Kasumi-1 (cell line): ENCODE measurements at places on chromosomes 6 and 20.

DNA sequence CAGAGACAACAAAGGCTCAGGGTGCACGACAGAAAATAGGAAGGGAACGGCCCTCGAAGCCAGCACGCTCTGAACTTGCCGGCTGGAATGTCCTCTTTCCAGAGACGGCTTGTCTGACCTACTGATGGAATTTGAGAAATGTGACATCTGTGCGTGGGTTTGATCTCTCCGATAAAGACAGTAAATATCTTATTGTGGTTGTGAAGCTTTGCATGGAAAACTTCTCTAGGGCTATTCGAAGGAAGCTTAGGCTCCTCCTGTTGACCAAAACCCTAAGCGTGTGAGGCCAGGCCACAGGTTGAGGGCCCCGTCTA lies 247.3 kb downstream of the ZNF217 start:
- no peak for DNase-seq

DNA sequence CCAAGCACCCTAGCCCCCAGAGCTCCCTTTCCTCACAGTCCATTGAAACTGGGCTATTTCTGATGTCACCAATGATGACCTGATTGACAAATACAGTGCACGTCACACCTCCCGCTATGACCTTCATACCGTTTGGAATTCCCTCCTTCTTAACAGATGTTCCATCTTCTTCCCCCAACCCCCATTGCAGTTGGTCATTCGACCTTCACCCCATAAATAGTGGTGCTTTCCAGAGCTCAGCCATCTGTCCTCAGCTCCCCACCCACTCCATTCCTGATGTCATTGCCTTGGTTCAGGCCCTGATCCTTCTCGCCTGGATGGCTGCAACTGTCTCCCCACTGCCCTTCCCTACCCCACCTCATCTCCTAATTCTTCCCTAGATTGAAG lies 198.5 kb downstream of the SOD2 start:
- no peak for DNase-seq

GRCh38 chr6:108116546-108117426 lies 42.2 kb upstream of the OSTM1 start:
- DNase-seq: no peak

DNA sequence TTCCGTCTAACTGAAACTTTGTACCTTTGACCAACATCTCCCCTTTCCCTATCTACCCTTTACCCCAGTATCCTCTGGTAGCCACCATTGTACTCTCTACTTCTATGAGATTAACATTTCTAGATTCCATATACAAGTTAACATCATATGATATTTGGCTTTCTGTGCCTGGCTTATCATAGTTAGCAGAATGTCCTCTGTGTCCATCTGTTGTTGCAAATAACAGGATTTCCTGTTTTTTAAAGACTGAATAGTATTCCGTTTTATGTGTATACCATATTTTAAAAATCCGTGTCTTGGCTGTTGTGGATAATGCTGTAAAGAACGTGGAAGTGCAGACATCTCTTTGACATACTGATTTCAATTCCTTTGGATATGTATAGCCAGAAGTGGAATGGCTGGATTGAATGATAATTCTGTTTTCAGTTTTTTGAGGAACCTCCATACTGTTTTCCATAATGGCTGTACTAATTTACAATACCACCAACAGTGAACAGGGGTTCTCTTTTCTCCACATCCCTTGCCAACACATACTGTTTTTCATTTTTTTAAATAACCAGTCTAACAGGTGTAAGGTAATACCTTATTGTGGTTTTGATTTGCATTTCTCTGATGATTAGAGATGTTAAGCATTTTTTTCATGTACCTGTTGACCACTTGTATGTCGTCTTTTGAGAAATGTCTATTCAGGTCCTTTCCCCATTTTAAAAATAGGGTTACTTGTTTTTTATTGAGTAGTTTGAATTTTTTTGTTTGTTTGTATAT lies 53.8 kb downstream of the CDC5L start:
- DNase-seq: no peak

- peak; percentile 68 for DNase-seq
Measured at GRCh38 chr6:108958900-108959770, 110.9 kb downstream of the ARMC2 start.

DNA sequence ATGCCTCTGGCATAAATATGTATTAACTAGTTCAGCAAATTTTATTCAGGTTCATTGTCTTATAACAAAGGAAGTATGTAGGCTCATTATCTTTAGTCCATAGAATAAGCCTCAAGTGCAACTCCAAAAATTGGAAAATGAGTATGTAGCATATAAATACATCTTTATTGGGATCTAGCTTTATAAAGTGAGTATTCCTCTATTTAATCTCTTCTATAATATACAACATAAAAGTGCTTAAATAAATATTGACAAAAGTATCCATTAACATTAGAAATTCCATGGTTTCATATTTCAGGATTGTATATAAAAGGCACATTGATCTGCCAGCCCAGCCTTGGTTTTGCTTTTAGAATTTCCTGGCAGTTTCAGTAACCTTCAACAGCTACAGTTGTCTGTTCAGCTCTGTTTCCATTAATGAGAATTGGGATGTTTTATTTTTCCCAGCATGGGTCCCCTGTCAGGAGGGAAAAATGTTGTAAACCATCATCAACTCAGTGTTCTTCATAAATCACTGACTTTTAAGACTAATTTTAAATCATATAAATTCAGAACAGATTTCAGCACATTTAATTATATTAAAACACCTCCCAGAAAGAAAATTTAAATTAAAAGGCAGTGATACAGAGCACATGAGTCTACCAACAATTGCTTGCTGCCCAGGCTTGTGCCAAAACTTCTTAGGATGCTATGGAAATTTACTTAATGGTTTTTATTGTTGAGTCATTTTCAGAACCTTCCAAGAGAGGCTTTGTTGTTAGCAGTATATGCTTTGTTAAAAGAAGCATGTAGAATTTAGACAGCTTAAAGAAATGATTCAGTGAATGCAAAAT lies 119.7 kb downstream of the ADGRG6 start:
- no peak for DNase-seq

DNA sequence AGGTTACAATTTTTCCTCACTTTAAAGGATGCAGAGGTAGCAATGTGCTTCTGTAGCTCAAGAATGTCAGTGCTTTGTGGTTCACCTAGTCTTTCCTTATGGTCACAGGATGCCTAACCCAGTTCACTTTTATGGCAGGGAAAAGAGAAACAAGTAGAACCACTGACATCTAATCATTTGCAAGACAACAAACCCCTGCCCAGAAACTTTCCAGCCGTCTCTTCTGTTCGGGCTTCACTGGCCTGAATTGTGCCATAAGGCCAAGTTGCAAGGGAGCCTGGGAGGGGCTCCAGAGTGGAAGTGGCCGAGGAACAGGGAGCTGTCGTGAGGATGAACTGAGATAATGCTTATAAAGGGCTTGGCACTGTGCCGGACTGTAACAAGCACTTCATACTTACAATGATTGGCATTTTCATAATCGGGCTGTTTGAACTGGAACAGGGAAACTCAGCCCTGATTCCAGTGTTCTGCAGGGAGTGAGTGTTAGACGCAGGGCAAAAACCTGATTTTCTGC lies 212.6 kb downstream of the BCAS1 start:
- DNase-seq: no peak

DNA sequence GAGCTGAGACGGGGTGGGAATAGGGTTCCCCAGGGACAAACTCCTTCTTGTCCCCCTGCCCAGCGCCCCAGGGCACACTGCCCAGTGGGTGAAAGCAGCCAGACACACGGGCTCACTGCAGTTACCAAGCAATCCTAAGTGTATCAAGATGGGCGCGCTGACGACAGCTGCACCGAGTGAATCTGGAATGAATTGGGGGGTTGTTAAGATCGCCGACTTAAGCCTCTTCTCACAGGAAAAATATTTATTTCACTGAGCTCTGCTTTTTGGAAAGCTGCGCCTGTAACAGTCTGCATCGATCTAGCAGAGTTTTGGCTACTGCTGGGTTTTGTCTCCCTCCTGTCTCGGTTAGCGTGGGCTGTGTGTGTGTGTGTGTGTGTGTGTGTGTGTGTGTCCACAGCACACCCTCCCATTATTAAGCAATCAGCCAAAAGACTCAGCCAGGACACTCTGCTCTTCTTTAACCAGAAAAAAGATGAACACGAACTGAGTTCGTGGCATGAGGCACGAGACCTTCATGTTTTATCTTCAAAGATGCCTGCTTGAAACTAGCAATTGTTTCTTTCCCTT lies 35.9 kb downstream of the RIPOR3 start:
- no peak for DNase-seq

GRCh38 chr6:44512868-44513741 lies 125.6 kb downstream of the CDC5L start:
- no peak for DNase-seq

- no peak for DNase-seq
Measured at GRCh38 chr6:98920904-98921431, 26.8 kb downstream of the FBXL4 start.

- peak; percentile 50 for DNase-seq
Measured at GRCh38 chr20:768426-768978, at the start of gene SLC52A3. Gene SLC52A3 (minus strand): TSS chr20:768500. CDS start chr20:765774, 2,726 bp downstream.

DNA sequence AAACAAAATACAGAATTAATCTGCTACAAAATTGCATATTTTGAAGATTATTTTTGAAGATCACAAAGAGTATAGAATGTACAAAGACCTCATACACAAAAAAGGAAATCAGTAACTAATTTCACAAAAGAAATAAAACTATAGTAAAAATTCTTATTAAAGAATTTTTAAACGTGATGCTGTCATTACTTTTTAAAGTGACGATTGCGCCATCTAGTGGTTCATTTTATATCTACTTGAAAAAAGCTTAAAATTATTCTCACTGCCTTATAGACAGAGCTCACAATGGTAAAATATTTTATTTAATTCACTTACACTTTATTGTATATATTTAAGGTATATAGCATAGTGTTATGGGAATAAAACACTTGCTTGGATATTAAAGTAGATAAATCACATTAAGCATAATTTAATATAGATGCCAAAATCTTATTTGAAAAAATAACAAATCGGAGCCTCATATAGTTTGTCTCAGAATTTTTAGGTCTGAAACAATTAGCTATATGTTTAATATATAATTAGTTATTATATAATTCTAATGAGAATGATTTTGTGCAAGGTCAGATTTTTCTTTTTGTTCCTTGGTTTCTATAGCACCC lies 128.8 kb downstream of the PHF3 start:
- peak; percentile 64 for DNase-seq

DNA sequence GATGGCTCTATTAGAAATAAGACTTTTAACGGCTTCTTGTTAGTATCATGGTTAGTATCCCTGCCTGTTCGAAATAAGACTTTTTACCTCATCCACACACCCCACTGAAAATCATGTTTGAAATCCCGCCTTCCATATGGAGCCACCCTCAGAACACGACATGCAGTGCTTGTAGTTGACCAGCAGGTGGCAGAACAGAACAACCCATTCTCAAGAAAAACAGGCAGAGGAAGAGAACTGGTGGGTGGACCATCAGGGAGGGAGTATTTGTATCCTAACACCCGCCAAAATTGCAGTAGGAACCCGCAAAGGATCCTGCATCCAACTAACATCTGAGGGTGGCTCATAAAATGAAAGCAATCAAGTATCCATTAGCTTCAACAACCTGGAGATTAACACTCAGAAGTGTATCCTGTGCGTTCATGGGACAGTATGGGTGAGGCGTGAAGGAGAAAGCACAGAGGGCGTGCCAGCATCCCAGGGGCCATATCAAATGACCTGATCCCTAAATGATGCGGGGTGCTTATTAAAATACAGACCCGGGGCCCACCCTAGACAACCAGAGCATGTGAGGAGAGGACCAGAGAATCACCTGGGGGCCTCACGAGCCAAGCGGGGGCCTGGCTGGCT lies 89.6 kb upstream of the NHSL1 start:
- peak; percentile 83 for DNase-seq

- DNase-seq: no peak
Measured at GRCh38 chr6:30813631-30814145, 69.3 kb upstream of the IER3 start.

- no peak for DNase-seq
Measured at GRCh38 chr6:116145803-116146675, 20.1 kb upstream of the COL10A1 start.

DNA sequence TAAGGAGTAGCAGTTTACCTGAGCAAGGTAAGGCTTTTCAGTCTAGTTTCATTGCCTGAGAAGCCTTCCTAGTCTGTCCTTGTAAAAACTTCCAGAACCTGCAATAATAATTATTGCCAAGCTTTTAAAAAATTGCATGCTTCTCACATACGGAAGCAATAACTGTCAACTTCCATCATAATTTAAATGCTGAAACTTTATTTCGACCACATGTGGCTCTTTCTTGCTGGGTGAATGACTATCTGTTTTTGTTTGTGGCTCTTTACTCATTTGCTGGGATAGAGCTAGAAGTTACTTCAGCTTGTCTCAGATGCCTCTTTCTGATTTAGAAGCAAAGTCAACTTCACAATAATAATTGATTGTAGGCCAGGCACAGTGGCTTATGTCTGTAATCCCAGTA lies 95.9 kb upstream of the COL21A1 start:
- no peak for DNase-seq

GRCh38 chr6:98627129-98627775 lies 207.1 kb upstream of the POU3F2 start:
- DNase-seq: no peak

DNA sequence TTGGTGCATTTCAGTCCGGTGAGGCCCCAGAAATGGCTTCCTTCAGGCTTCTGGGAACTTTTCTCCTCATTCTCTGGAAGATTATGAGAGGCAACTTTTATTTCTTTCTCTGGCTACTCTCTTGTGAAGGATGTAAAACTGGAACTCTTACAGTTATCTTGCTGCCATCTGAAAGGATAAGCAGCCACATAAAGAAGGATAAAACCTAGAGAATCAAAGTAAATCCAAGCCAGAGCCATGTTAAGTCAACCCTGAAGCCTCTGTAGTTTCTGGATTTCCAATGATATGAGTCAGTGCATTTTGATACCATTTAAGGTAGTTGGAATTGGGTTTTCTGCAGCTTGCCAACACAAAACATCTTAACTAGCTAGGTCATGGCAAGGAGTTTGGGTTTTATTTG lies 123.6 kb downstream of the MEI4 start:
- DNase-seq: no peak

DNA sequence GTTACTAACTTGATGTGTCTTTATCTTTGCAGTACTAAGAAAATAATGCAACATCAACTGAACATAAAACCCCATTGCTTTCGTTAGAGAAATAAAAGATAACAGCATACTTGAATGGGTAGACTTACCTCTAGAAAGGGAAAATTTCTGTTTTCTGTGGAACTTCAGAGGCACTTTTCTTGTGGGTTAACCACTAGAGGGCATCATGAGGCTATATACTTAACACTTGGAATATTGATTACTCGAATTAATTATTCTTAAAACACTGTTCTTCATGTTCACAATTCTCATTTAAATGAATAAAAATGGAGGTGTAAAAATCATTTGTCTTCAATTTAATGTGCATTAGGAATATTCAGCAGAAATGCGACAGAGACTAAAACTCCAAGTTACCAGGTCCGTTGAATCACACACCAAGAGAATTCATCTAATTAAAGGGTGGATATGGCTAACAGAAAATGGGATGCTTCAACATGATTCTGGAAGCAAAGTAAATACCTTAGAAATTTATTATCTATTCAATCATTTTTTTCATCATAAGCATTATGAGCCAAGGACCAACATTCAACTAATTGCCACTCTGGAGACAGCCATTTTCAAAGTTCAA lies 330.8 kb upstream of the PREP start:
- DNase-seq: peak; percentile 50
